ENCODE measurements at places on chromosomes 5 and 9. TPM values are rescaled to one million over a fixed set of nuclear protein-coding genes. Genes with fewer than 3 reads are reported as not detected.

GRCh38 chr5:127848098-127848497 is 144.9 kb downstream of the CCDC192 start:
- no peak for DNase-seq

GRCh38 chr5:176796970-176797369 is 13.4 kb upstream of the UNC5A start:
- DNase-seq: no peak

DNA sequence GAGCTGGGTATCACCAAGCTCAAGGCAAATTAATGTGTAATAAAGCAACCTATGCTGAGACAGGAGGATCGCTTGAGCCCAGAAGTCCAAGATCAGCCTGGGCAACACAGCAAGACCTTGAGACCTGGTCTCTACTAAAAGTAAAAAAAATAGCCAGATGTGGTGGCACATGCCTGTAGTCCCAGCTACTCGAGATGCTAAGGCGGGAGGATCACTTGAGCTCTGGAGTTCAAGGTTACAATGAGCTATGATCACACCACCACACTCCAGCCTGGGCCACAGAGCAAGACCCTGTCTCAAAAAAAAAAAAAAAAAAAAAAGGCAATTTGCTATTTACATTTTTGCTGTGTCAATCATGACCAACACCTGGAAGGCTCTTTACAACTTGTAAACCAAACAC is 5.2 kb downstream of the STRBP start:
- no peak for DNase-seq

GRCh38 chr5:97118261-97119006 is 24.0 kb downstream of the LIX1 start:
- no peak for DNase-seq

- DNase-seq: no peak
Measured at GRCh38 chr5:7894439-7894838, 25.5 kb downstream of the MTRR start.

Gene TAF11L2
- not detected for total RNA-seq

DNA sequence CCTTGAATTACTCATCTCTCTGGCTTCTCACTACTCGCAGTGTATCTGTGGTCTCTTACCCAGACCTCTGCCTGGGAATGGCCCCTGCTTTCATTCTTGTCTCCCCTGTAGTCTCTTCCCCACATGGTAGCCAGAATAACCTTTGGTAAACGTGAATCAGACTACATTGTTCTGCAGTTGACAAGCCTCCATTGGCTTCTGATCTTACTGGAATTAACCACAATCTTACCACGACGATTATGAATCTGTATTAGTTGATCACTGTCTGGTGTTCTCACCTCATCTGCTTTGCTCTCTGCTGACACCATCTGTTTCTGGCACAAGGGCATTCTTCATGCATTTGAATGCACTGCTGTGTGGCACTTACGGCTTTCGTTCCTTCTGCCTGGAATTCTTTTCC is 781.2 kb downstream of the MTRR start:
- DNase-seq: no peak

DNA sequence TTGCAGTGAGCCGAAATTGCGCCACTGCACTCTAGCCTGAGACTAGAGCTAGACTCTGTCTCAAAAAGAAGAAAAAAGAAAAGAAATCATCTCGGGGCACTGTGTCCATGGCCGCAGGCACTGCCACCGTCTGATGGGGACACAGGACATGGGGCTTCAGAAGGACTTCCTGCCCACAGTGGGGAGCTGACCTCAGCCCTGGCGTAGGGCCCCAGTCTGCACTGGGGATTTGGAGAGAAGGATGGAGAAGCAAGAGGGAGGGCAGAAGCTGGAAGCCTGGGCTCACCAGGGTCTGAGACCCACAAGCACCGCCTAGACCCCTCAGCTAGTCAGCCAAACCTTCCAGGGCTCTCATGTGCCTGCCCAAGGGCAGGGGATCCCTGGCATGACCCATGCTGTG is 4.1 kb upstream of the SARDH start:
- no peak for DNase-seq

GRCh38 chr5:148681157-148682057 is 27.1 kb upstream of the HTR4 start:
- DNase-seq: no peak

- DNase-seq: no peak
Measured at GRCh38 chr5:103620851-103621547, 58.4 kb upstream of the NUDT12 start.

Measured in omental fat pad (tissue), 4 donors.